ENCODE measurements at places on chromosomes 6 and 20.
A peak's percentile ranks its signal among the peaks of the same experiment; 100 is the strongest.

- DNase-seq: no peak
Observed at GRCh38 chr6:18024876-18025275, 37.4 kb upstream of the KIF13A start.

DNA sequence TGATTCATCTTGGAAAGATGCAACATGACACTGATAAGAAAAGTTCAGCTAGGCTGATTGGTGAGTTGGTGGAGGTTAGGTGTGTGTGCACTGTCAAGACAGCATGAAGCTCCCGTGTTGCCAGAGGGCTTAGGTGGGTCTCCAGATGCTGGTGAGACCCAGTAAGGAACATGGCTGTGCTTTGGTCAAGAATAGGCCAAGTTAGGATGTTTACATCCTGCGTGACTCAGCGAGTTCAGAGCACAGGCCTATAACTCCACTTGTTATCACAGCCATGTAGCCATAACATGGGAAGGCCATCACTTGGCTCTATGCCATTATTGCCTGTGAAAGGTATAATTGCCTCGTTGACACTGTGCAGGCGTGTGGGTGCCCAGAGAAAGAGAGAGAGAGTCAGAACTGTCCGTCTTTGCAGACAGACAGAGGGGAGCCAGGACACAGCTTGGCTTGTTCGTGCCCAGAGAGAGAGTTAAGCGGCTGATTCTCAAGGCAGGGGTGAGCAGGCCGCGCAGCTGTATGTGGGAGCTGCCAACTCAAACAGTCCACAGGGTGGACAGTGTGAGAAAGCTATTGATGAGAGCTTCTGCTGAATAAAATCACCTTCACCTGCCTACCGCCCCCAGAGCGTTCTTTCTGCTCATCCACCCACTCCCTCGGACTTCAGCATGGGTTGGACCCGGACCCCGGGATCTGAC, 43.5 kb downstream of the OR2B6 start:
- DNase-seq: no peak

GRCh38 chr6:34565722-34566137, 9.6 kb upstream of the SPDEF start:
- DNase-seq: no peak

- DNase-seq: no peak
Observed at GRCh38 chr6:64553249-64553786, 917.7 kb downstream of the PHF3 start.

DNA sequence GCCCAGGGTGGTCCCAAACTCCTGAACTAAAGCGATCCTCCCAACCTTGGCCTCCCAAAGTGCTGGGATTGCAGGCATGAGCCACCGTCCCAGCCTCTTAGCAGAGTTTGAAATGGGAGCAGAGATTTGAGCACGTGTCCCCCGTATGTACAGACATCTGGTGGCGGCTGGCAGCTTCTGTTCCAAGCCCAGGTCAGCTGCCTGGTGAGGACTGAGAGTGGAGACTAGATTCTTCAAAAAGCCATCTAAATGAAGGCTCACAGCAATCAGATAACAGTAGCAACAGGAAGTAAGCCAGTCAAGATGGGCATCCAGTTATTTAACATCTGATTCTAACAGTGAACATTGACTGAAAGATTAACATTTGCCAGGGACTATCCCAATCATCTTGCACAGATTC, 128.1 kb upstream of the AKAP12 start:
- DNase-seq: no peak

- DNase-seq: no peak
Observed at GRCh38 chr6:3252369-3252768, 6.4 kb upstream of the PSMG4 start.

DNA sequence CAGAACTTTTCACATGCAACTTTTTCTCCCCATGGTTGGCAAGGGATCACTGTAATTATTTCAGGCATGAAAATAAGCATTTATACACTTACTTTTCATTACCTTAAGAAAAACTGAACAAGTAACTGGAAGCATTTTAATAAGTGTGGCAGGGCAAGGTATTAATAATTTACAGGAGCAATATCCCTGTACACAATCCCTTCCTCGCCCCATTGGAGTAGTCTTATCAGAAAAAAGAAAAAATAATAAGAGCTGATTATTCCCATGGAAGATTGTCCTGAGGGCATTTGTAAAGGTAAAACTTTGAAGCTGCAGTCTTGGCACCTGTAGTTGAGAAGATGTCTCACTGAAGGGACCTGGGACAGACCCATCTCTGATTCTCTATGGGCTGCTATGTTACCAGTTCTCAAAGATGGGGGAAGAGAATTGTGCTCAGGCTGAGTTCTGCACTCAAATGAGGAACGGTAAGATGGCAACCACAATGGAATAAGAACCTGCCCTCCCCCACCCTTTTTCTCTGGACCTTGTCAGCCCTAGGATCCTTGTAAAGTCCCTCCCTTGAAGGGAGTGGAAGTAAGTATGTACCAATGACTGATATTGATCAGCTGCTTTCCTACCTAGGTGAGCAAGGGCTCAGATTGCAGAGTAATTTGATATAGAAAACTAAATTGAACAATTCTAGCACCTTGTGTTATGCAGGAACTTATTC, 70.0 kb upstream of the AHI1 start:
- no peak for DNase-seq

DNA sequence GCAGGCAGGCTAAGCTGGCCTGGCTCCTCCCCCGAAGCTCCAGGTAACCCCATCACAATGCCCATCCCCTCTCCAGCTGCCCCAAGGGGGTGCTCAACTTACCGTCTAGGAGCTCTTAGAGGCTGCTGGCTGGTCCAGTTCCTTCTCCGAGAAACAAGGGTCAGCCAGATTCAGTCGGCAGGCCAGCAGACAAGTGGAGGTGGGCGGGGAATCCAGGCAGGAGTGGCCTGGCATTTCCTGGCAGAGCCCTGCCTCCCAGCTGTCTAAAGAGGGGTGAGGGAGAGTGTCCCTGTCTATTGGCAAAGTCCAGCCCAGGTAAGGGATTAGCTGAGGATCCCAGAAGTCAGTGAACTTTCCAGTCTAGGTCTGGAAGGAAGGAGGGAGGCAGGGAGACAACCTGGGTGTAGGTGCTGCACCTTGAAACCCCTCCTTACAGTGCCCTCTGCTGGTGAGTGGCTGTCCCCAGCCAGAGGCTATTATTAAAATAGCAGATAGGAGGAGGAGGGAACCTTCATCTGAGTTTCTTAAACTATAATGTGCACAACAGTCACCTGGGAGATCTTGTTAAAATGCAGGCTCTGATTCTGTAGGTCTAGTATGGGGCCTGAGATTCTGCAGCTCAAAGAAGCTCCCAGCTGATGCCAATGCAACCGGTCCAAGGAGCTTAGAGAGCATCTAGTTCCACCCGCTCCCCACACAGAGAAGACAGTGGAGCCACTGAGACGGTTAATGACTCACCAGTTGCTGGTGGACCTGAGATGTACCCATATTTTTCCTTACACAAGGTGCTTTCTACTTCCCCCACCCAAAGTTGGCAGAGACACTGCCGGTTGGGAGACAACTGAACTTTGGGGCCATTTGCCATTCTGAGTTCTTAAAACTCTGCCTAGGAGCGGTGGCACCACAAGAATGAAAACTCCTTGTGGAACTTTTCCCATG, at the start of gene UNC5CL:
TSS of gene UNC5CL (minus strand) at position 162 of the 939 bp plus-strand sequence. CDS start 4,147 bp downstream, outside the sequence.
- no peak for DNase-seq

- no peak for DNase-seq
Observed at GRCh38 chr6:138973466-138974153, 14.4 kb downstream of the REPS1 start.

- no peak for DNase-seq
Observed at GRCh38 chr6:106120406-106120805, 34.3 kb downstream of the PRDM1 start.

- DNase-seq: no peak
Observed at GRCh38 chr6:43376551-43376981, 7.1 kb upstream of the ZNF318 start.

- no peak for DNase-seq
Observed at GRCh38 chr6:48176645-48177308, 65.8 kb upstream of the PTCHD4 start.

DNA sequence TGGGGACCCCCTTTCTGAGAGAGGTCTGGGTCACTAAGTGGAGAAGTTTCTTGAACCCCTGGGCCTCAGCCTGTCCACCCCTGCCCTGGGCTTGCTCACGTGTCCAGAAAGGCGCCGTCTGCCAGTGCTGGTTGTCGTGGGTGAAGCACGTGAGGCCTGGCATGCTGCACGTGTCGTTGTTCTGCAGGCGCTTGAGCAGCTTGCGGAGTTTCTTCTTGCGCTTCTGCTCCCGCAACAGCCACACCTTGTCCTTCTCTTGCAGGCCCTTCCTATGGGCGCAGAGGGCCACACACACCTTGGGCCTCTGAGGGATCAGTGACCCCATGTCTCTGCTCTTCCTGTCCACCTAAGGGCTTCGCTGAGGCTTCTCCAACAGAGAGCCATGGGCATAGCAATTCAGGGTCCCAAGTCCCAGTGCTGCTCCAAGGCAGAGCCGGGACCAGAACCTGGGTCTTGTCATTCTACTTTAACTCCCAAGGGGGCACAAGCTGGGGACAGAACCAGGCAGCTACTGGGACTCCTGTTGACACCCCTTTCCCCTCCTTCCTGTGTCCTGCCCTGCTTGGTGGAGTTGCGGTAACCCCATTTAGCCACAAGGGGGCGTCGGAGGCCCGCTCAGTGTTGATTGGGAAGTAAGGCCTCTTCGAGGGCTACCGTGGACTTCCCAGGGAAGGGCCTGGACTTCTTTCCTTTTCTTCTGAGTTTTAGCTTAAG, 121.8 kb downstream of the SULF2 start:
- DNase-seq: peak; percentile 65

DNA sequence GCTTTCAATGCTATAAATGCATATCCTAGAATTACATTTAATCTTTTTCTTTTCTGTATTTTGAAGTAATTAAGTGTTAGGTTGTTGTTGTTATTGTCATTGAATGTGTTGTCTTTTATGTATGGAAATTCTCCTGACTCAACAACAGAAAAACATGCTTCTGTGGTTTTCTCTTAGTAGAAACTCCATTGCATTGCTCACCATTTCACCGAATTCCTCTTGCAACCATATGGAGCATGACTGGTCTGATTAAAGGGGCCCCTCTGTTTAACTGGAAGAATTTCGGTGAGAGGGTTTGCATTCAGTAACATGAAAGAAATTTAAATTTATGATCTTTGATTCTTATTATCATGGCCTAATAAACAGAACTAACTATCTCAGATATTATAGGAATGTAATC, 454.3 kb upstream of the JARID2 start:
- DNase-seq: no peak

- DNase-seq: no peak
Observed at GRCh38 chr6:2594868-2595267, 155.9 kb downstream of the MYLK4 start.

DNA sequence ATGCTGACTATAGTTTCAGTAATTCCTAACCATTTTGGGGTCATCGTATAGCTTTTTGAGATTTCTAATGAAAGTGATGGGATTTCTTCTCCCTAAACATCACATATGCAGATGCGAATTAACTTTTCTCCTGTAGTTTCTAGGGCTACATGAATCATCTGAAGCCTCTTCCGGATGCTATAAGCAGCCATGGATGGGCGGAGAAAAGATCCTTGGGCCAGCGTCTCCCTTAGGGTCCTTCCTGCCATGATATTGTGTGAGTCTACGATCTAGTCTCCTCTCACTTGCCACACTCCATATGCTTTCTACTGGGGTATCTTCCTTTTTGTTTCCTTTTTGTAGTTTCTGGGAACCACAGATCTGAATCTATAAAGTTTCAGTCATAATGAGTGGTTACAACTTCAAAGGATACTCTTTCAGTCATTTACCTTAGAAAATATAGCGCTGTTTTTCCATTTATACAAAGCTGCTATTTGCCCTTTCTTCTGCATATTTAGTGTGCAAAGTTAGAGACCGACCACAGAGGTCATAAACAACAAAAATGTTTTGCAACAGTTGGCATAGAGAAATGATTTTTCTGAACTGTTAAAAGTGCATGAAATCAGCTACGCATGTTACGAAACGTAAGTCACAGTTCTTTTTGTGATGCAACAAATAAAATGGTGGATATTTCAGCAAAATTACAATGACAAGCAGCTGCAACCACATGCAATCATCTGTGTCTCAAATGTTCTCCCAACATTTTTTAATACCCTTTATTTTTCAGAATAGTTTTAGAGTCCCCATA, 396.2 kb upstream of the SLC35B3 start:
- no peak for DNase-seq

GRCh38 chr20:51811042-51811355, 8.7 kb upstream of the SALL4 start:
- DNase-seq: no peak

- DNase-seq: no peak
Observed at GRCh38 chr6:105068407-105068806, 111.4 kb downstream of the POPDC3 start.

- no peak for DNase-seq
Observed at GRCh38 chr6:148720406-148720805, 26.4 kb upstream of the UST start.

- no peak for DNase-seq
Observed at GRCh38 chr6:133300896-133301295, 59.7 kb downstream of the EYA4 start.

DNA sequence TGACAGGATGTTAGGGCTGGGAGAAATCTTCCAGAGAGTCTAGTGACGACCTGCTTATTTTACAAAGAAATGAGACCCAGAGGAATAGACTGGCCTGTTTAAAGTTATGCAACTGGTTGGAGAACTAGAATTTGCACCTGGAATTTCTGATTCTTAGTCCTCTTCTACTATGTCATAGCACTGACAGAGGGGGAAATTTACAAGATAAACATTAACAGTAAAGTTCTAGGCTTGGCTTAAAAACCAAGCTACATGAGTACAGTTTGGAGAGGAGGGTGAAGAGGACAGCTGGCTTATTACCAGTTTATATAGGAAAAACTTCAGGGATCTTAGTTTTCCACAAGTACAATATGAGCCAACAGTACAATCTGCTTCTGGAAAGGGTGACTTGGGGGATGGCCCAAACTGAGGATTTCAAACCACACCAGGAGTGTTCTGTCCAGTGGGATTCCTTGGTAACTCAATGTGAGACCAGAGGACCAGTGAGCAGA, 269.6 kb downstream of the CD109 start:
- DNase-seq: no peak

DNA sequence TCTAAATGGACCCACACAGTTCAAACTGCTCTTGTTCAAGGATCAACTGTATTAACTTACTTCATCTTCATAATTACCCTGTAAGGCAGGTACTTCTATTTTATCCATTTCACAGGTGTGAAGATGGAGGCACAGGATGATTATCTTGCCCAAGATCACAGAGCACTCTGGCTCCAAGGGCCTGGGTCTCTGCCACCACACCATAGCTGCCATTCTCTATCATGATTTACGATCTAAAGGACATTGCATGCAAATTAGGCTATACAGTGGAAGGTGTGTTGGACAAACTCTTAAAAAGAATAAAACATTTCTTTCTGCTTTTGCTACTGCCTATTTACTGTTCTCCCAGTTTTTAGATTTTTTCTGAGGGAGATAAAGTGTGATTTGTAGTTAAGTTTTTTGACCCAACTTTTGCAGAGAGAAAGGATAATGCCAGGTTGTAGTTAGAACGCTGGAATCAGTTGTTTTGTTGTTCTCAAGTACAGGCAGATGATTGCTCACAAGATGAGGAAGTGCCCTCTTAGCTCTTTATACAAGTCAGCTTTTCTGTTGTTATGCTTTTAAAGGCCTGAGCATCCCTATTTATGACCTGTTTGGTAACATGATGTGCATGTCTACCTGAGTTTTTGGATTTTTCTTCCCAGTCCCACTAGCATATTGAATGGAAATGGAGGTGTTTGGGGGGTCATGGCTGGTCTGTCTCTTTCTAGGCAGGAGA, 247.9 kb downstream of the ZFAND3 start:
- DNase-seq: no peak

- no peak for DNase-seq
Observed at GRCh38 chr6:56650191-56650590, 7.5 kb upstream of the DST start.

Measured in gastrocnemius medialis (tissue), 4 donors.